ENCODE measurements at places on chromosomes 7 and 10.
A peak's percentile ranks its signal among the peaks of the same experiment; 100 is the strongest.

DNA sequence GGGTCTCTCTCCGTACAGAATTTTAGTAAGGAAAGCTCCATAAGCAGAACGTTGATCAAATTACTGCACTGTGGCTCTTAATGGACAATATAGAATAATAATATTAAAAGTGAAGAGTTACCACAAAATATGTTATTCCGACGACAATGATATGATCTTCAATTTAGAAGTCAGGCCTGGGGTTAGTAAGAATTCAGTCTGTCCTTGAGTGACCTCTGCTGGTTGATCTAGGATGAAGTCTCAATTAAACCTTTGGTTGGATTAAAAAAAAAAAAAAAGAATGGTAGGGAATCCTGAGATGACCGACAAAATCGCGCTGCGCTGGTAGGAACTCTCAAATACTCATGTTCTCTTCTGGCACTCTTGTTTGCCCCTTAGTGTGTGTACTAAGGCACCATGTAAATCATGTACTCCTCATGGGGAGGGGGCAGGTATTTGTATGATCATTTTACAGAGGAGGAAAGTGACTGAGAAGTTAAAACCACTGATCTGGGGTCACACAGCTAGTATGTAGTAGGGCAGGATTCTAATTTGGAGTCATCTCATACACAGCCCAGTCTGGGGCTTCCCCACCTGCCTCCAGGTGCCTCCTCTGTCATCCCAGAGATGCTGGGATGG lies 161.3 kb upstream of the NPVF start:
- peak; percentile 34 for DNase-seq

DNA sequence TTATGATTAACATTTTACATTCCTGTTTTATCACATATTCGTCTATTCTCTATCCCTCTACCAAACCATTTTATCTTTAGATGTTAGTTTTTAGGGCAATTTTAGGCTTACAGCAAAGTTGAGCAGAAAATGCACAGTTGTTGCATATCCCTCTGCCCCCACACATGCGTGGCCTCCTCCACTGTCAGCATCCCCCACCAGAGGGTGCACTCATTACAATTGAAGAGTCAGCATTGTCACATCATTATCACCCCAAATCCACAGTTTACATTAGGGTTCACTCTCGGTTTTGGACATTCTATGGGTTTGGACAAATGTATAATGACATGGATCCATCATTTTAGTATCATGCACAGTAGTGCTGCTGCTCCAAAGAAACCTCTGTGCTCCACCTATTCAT lies 86.4 kb downstream of the WDR37 start:
- DNase-seq: no peak

DNA sequence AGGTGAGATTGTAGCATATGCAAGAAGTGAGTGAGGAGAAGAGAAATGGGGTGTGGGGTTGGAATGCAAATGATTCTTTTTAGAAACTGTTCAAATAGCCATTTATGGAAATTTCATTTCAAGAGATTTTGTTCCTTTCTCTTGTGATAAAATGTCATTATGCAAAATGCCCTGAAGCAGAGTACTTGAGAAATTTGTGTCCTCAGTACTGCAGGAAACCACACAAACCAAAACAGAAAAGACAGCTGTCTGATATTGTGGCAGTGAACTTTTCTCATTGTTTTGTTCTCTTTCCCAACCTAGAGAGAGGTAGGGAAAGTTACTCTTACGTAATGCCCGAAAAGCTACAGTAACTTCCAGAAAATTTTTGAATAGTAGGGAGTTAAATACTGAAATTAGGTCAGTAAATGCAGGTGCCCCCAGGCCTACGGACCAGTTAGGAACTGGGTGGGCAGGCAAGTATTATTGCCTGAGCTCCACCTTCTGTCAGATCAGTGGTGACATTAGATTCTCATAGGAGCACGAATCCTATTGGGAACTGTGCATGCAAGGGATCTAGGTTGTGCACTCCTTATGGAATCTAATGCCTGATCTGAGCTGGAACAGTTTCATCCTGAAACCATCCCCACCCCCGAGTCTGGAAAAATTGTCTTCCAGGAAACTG lies 34.0 kb downstream of the DLD start:
- DNase-seq: no peak

DNA sequence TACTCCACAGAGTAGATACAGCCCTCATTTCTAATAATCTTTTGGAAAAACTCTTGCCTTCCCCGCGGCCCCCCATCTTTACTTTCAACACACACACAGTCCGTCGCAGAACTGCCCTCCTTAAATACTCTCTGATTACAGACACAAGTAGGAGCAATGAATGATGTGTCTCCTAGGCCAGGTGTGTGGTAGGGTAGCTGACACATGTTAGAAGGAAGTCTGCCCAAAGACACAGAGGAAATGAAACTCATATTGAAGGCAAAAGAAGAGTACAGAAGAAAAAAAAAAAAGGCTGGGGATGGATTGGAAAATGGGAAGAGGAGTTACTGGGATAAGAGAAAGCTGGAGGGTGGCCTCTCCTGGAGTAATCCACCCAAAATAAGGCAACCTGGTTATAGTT lies 14.6 kb downstream of the OPALIN start:
- DNase-seq: no peak

GRCh38 chr7:73526896-73527821 lies 5.1 kb upstream of the BAZ1B start:
- DNase-seq: no peak

DNA sequence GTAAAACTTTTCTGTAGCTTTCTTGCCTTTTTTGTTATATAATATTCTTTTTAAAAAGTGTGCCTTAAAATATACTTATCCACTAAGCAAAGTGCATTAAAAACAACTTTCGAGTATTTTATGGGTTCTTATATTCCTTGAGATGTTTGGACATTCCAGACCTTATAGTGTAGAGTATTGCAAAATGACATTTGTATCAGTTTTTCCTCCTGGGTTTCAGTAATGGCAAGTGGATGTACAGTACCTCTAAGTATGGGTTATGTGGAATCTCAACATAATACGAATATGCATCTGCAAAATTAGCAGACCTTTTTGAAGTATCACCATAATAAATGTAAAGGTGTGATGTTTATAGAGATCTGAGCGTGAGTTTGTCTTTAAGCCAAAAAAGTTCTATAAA lies 2.7 kb downstream of the CDK13 start:
- DNase-seq: no peak

- no peak for DNase-seq
Measured at GRCh38 chr10:92729886-92730285, 40.1 kb downstream of the HHEX start.

- no peak for DNase-seq
Measured at GRCh38 chr10:51522858-51523257, 176.5 kb downstream of the CSTF2T start.

DNA sequence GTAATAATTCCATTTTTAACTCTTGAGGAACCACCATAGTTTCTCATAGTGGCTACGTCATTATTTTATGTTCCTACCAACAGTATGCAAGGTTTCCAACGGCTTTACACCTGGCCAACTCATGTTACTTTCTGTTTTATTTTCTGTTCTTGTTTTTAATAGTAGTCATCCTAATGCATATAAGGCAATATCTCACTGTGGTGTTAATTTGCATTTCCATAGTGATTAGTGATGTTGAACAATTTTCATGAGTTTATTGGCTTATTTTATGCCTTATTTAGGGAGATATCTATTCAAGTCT lies 465.5 kb upstream of the KLF6 start:
- DNase-seq: no peak

DNA sequence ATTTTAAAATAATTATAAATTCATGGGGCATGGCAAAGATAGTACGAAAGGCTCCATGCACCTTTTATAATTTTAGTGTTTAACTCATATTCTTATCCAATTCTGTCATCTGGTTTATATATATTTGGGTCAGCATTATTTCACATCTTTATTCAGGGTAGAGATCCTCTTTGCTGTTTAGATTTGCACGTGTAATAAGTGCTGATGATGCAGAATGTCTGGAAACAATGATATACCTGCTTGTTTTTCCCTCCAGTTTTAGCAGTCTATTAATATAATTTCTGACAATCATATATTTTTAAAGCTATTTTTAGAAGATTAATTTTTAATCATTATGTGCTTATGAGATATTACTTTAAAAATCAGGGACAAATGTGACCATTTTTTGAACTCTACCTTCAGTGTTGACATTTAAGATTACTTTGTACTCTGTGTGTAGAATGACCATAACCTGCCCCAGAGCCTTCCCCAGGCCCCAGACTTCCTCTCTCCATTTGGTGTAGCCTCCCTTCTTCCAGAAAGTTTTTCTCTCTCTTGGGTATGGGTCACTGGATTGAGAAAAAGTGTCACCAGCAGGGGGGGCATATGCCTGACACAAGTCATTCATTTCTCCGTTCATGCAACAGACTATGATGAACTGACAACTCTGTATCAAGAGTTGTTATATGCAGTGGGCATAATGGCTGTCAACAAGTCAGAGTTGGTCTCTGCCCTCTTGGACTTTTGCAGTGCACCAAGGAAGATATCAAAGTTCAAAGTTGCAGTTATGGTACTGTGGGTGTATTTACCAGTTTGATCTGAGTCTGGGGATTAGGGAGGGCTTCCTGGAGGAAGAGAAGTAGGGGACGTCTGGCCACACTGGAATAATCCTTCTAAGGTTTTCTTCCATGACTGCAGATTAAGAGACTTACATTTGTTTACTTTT lies 192.6 kb upstream of the CCDC6 start:
- DNase-seq: no peak

GRCh38 chr7:12244129-12244528 lies 33.0 kb downstream of the TMEM106B start:
- DNase-seq: no peak

DNA sequence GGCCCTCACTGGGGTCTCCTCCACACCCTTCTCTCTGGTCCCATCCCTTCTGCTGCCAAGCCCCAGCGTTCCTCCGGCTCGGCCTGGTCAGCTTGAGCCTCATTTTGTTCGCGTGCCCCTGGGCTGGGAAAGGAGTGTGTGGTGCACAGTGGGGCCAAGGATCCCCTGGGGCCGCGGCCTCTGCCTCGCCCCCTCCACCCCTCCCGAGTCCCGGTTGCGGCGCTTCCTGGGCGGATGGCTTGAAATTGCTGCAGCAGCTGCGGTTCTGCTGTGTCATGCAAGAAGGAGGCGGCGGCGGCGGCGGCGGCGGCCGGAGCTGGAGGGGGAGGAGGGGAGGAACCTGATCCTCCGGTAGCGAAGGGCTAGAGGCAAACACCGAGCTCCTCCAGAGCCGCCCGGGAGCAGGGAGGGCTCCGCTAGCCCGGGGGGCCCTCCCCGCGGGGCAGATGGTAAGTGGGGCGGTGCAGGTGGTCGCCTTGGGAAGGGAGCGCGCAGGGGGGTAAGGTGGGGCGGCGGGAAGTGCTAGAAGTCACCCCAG lies 217.8 kb upstream of the MKLN1 start:
- no peak for DNase-seq

- DNase-seq: peak; percentile 4
Measured at GRCh38 chr10:59465088-59465487, 102.7 kb upstream of the FAM13C start.

GRCh38 chr10:110326351-110327032 lies 21.8 kb upstream of the SMNDC1 start:
- no peak for DNase-seq

DNA sequence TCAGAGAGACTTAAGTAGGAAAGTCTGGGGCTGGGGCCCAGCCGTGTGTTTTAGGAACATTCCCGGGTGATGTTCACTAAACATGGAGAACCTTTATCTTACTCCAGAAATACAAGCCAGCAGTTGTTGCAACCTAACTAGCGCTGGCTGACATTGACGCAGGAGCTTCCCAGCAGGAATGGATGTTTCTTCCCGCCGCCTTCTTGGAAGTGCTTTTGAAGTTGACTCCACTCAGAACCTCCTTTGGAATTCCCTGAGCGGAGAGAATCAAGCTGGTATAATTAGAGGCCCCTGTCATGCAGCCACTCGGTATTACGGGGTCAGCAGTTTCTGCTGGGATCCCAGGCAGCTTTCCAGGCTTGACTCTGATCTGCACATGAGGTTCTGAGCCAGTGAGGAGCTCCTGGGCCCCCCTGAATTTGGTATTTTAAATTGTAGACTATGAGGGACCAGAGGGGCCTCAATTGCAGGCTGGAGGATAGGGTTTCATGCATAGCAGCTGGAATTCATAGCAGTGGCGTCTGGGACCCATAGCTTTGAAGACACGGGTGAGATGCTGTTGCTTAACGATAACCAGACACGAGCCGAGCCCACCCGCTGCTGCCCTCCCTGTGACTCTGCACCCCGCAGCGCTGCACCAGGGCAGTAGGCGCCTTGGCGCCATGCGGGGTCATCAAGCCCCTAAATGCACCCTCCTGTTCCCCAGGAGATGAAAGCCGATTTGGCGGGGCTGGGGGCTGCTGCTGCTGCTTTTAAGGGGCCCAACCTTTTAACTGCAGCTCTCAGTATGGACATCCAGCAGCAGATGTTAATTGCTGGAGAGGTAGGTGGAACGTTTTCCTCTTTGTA lies 61.8 kb downstream of the EEPD1 start:
- no peak for DNase-seq

Data from glomerular endothelial cell (primary cell).